AG04450 (cell line): ENCODE measurements at places on chromosomes 6 and 20. TPM values are rescaled to one million over a fixed set of nuclear protein-coding genes. Genes with fewer than 3 reads are reported as not detected.

DNA sequence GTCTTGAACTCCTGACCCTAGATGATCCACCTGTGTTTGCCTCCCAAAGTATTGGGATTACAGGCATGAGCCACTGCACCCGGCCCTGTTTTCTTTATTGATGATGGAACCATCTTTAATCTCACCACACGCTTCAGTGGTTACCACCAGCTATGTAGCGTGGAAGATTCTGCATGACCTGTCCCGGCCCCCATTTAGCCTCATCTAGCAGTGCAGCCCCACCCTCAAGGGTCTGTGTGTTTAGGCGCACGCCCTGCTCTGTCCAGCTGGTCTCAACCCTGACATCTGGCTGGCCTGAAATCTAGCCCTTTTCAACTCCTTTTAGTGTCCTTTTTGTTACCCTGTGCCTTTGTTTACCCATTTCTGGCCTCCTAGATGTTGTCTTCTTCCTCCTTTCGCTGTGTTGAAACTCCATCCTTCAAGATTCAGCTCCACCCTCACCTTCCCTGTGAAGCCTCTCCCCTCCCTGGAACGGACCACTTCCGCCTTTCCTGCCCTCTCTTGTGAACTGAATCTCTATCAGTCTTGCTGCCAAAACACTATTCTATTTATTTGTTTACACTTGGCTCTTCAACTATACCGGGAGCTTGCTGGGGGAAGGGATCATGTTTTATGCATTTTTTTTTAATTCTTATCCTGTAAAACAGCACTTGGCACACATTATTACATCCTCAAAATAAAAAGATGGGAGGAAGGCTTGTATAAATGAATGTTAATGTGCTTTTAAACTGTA, 101.0 kb upstream of the MTHFD1L start:
- no peak for DNase-seq

DNA sequence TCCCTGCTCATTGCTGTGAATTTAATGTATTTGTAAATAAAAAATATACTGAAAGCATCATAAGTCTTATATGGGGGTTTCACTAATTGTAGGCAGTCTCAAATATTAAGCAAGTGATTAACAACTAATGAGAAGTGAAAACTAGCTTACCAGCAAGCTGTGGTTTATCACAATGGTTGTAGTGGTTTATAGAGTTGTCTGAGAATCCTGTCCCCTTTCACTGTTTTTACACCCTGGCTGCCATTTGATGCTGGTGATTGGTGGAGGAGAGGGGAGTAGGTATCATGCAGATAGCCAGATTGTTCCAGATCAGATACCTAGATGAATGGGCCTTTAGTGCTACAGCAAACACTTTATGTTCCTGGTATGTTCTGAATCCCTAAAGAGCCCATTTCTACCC, 6.0 kb downstream of the MKKS start:
- DNase-seq, result no peak

The PLN gene
- polyA plus RNA-seq, result 0.10 and 0.14 TPM in 2 replicates

- no peak for DNase-seq
Observed at GRCh38 chr6:27505209-27506027, 32.5 kb upstream of the ZNF184 start.

DNA sequence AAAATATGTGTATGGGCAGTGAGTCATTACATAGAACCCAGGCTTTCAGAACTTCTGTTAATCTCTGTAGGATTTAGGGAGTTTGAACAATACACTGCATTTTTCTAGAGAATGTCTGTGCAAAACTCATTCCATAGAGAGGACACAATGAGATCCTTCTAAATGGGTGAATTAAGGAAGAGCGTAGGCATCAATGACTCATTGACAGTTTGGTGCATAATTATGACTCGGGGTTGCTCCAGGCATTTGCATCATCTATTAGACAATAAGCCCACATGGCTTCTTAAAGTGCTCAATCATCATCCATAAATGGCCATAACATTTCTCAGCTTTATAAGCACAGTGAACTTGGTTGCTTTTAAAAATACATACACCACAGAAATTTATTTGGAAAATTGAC, 625.5 kb downstream of the CDH26 start:
- DNase-seq, result no peak
